Kidney capillary endothelial cell (primary cell): ENCODE measurements at places on chromosomes 2 and 18.

GRCh38 chr2:163682695-163683094, 53.1 kb downstream of the FIGN start:
- DNase-seq = peak; percentile 39

GRCh38 chr18:79774111-79774510, 23.6 kb upstream of the KCNG2 start:
- no peak for DNase-seq

DNA sequence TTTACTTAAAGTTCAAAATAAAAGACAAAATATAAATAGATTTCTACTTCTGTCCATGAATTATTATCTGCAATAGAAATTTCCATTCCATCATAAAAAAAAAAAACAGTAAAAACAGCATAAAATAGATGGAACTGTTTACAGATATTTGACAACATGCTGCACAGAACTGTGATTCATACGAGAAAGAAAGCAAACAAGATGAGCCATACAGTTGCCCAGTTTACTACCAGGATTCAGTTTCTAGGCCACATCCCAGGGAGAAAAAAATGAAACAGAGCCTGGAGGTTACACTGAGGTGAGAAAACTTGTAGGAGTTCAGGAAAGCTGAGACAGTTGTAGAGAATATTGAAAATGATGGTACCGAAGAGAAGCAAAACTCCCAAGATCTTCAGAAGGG, 1426.9 kb upstream of the ACVR2A start:
- DNase-seq = no peak

- DNase-seq = no peak
Observed at GRCh38 chr2:143685421-143686078, 556.3 kb downstream of the ARHGAP15 start.

GRCh38 chr2:65232636-65233035, 5.0 kb downstream of the ACTR2 start:
- DNase-seq = peak; percentile 57

- no peak for DNase-seq
Observed at GRCh38 chr2:96918754-96919550, 49.1 kb upstream of the SEMA4C start.

- DNase-seq = no peak
Observed at GRCh38 chr2:11998218-11998617, 251.8 kb downstream of the LPIN1 start.

DNA sequence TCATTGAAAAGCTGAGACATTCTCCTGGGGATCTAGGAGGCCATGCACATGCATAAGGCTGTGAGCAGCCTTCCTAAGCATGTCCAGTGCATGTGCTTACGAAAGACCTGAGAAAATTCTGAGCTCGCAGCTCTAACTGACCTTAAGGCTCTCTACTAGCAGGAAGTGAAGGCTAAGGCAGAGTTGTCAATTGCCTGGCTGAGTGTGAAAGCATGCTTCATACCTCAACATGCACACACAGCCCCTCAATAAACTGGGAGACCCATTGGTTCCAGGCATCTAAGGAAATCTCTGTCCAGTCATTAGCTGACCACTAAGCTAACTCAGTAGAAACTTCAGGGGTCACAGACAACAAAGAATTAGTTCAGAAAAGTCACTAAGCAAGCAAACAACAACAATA, 42.0 kb downstream of the ALPK2 start:
- DNase-seq = no peak

GRCh38 chr18:48771641-48772375, 179.0 kb downstream of the SMAD7 start:
- no peak for DNase-seq

GRCh38 chr2:220246386-220246785, 619.0 kb downstream of the SLC4A3 start:
- DNase-seq = no peak

DNA sequence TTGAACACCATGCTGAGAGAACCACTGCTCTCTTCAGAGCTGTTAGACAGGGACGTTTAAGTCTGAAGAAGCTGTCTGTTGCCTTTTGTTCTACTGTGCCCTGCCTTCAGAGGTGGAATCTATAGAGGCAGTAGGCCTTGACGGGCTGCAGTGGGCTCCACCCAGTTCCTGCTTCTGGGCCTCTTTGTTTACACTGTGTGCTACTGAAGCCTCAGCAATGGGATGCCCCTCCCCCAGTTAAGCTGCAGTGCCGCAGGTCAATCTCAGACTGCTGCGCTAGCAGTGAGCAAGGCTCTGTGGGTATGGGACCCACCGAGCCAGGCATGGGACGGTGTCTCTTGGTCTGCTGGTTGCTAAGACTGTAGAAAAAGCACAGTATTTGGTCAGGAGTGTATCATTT, 162.3 kb upstream of the NXPH2 start:
- DNase-seq = no peak

- no peak for DNase-seq
Observed at GRCh38 chr2:51969347-51969746, 937.4 kb upstream of the NRXN1 start.

GRCh38 chr2:166074430-166074829, 53.4 kb downstream of the SCN1A start:
- no peak for DNase-seq
